HEK293T (cell line): ENCODE measurements at places on chromosomes 1 and 21.

GRCh38 chr1:44632598-44632997 lies 41.7 kb downstream of the TMEM53 start:
- DNase-seq, result no peak

- DNase-seq, result peak; percentile 66
These were observed 91.5 kb downstream of the SIPA1L2 start for GRCh38 chr1:232538224-232538942.

GRCh38 chr1:84377480-84378095 lies 20.7 kb upstream of the DNASE2B start:
- DNase-seq, result no peak

DNA sequence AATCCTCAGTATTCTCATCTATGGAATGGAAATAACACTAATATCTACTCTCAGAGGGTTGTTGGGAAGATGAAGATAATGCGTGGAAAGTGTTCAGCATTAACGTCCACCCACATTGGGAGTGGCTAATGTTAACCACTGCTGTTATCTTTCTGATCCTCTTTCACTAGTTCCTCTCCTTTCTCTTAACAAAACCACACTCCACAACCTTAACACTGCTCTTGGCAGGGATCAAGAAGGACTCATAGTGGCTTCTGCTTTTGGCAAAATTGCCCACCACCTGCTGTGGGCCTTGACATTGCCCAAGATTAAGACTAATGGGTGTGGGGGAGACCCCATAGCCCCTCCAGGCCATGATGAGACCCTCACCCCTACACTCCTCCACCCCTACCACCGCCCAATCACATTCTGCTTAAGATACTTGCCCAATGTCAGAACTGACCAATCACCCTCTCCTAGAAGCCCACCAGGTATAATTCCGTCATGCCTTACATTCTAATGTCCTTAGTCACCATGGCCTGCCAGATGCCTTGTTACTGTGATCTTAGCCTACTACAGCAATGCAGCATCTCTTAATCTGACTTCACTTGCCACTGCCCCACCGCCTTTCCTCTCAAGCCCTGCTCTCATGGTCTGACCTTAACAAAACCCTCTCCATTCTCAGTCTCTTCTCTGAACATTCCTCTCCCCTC lies 27.1 kb downstream of the DHCR24 start:
- DNase-seq, result no peak

DNA sequence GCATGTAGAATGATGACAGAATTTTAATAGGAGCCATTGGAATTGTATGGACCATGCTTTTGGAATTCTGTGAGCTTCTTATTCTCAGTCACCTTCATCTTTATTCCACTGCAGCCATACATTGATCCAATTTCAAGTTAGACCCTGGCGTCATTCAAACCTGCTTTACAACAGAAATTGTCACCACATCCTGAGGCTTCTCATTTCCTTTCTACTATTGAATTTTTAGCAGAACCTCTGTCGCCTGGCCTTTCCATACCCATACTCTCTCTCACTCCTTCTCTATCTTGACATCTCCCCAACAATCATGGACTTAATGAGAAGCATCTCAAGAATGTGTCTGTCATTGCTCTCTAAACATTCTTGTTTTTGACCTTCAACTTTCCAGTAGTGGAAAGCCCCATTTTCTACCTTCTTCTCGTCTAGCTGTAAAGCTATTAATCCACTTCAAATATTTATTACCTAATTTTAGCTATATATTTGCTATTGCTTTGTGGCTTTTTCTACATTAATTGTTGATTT lies 74.1 kb downstream of the CRB1 start:
- no peak for DNase-seq

GRCh38 chr1:242002510-242002909 lies 3.6 kb upstream of the MAP1LC3C start:
- DNase-seq, result no peak

- no peak for DNase-seq
These were observed 17.0 kb upstream of the TRIM45 start for GRCh38 chr1:117138561-117138960.

DNA sequence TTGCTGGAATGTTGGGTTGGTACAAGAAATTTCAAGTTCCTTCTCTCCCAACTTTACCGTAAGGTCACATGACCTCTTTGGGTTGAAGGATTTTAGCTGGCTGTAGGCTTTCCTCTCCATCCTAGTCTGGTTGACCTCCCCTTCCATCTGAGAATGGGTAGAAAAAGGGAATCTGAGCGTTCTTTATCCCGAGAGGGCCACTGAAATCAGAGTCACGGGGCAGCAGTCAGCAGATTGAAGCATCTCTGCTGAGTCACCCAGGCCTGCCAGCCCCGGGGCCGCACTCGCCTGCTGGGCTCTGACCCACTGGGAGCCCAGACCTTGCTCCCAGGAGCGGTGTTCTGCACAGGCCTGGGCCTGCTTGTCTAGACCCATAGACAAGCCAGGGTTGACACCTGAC lies 31.0 kb downstream of the TMCC2 start:
- DNase-seq, result no peak

DNA sequence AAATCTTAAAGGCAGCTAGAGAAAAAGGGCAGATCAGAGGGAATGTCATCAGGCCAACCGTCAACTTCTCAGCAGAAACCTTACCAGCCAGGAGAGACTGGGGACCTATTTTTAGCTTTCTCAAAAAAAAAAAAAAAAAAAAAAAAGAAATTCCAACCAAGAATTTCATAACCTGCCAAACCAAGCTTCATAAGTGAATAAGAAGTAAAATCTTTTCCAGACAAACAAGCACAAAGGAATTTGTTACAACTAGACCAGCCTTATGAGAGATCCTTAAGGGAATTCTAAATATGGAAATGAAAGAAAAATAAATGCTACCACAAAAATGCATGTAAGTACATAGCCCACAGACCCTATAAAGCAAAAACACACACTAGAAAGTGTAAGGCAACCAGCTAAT lies 267.7 kb downstream of the AKT3 start:
- DNase-seq, result no peak

- no peak for DNase-seq
These were observed 61.8 kb upstream of the GORAB start for GRCh38 chr1:170470121-170470520.

GRCh38 chr1:204858363-204858821 lies 12.3 kb upstream of the NFASC start:
- DNase-seq, result no peak

DNA sequence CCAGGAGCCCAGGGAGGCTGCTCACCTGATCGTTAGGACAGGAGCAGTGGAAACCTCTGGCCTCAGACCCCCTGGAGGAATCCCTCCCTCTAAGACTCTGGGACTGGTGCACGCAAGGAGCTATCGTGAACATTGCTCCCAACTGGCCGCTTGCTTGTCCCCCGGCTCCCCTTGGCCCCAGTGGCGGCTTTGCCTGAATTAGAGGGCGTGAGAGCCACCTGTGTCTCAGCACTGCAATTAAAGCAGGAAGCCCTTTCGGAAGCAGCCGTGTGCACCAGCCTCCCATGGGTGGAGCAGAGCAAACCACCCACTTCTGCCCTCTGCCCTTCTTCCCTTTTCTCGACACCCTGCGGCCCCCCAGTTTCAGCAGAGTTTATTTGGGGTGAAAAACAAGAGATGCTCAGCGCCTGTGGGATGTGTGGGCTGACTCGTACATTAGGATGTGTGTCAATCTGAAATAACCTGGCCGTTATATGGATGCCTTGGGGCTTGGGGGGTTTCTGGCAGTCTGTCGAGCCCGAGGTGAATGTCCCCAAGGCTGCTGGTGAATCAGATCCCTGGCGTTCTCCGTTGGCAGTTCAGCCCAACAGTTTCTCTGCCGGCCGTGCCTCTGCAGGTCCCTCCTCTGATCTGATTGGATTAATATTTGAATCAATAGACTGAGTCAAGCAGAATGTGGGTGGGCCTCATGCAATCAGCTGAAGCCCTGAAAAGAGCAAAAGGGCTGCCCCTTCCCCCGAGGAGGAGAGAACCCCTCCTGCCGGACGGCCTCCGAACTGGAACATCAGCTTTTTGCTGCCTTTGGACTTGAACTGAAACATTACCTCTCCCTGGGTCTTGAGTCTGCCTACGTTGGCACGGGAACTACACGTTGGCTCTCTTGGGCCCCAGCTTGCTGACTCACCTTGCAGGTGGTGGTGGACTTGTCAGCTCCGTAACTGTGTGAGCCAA lies 7.3 kb upstream of the UMODL1 start:
- DNase-seq, result no peak

- DNase-seq, result no peak
These were observed 12.1 kb downstream of the TRIM46 start for GRCh38 chr1:155185783-155186066.

DNA sequence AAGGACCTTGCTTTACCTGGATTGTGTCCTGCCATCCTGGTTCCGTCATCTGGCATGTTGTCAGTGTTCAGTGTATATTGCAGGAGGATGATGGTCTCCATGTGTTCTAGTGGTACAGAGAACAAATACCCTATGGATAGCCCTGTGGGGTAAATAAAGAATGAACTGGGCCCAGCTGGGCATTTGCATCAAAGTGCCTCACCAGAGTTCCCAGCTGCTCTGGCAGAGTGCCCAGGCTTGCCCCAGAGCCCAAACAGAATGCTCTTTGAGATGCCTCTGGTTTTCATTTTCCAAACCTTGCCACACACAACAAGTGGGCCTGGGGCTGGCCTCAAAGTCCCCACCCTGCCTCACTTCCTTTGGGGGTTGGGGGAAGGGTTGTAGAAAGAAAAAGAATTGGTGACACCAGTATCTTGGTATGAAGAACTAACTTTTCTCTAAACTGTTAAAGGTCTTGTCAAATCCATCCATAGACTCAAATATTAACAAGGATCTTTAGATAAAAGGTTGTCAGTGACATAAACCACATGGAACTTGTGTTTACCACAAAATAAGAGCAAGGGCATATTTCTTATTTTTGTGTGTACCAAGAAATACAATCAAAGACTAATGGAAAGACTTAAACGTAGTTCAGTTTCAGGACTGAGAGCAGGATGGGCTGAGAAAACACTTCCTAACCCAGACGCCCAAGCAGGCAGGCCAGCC lies 82.2 kb downstream of the LMO4 start:
- no peak for DNase-seq

DNA sequence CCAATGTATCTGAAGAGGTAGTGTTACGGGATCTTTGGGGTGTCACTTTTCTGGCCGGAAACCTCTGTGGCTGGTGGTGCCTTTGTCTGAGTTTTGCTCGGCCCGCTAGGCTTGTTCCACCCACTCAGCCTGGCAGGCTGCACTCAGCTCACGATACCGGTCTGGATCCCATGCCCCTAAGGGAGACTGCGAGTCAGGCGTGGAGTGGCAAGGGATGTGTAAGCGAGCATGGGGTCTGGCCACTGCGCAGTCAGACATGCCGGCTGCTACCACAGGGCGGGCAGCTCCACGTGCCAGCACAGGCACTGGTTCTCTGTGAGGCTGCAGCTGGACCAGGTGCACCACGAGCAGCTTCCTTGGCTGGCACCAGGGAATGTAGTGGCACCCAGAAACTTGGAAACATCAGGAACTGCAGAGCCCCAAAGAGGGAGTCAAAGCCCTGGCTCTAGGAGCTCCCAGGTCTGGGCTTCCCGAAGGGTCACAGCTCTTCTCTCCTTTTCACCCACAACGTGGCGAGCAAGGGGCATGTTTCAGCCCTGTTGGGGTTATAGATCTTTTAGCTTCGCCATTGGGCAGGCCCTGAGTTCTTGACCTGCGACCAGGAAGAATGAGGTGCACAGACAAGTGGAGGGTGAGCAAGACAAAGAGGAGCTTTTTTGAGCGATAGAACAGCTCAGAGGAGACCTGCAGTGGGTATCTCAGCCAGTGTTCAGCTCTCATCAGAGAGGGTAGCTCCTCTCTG lies 23.8 kb upstream of the LRRC8C start:
- no peak for DNase-seq

DNA sequence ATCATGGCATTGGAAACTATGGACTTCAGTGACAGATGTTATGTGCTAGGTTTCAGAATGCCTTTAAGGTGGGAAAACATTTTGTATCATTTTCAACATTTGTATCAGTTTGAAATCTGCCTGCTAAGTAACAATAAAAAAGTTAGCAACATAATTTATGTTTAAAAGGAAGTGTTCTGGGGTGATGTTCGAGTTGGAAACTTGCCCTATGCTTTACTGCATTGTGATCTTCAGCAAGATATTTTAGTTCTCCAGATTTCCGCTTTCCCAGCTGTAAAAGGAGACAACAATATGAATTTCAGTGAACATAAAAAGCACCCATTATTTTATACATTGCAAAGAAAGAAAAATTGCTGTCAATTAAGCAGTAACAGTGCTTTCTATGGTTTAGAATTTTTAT lies 187.4 kb downstream of the DISC1 start:
- DNase-seq, result no peak

GRCh38 chr21:32520875-32521735 lies 64.2 kb downstream of the TCP10L start:
- no peak for DNase-seq

GRCh38 chr1:210663730-210664573 lies 335.2 kb downstream of the HHAT start:
- DNase-seq, result no peak

- no peak for DNase-seq
These were observed 42.4 kb downstream of the DRAM2 start for GRCh38 chr1:111097356-111098099.

DNA sequence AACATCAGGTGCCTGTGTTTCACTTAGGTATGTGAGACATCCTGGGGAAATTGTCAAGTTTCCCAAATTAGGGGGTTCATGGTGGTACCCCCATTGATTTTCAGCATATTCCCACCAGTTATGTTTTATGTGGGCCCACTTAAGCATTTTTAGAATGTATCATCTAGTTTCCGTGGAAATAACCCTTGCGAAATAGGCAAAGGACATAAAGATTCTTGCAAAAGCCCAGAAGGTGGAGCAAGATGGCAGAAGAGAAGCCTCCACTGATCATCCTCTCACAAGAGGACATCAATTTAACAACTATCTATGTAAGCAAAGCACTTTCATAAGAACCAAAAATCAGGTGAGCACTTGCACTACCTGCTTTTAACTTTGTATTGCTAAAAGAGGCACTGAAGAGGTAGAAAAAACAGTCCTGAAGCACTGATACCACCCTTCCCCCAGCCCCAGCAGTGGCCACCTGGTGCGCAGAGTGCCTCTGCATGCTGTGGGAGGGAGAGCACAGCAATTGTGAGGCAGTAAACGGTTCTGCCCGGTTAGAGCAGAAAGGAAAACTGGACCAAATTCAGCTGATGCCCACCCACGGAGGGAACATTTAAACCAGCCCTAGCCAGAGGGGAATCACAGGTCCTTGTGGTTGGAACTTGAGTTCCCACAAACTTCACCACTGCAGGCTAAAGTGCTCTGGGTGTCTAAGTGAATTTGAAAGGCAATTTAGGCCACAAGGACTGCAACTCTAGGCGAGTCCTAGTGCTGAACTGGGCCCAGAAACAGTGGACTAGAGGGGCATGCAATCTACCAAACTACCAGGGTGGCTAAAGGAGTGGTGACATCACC lies 23.2 kb downstream of the MCOLN2 start:
- DNase-seq, result no peak

GRCh38 chr1:205590457-205590768 lies 41.4 kb downstream of the ELK4 start:
- DNase-seq, result no peak

- DNase-seq, result peak; percentile 21
These were observed 8.9 kb upstream of the RAB3GAP2 start for GRCh38 chr1:220281159-220281574.

GRCh38 chr1:217369271-217369981 lies 261.5 kb downstream of the GPATCH2 start:
- DNase-seq, result no peak

GRCh38 chr21:35408401-35408800 lies 359.3 kb upstream of the RUNX1 start:
- no peak for DNase-seq

GRCh38 chr21:39775816-39776215 lies 30.8 kb downstream of the IGSF5 start:
- no peak for DNase-seq
